ENCODE measurements at places on chromosomes 2 and 18.
A peak's percentile ranks its signal among the peaks of the same experiment; 100 is the strongest.

GRCh38 chr18:57051657-57052044 lies 95.2 kb upstream of the BOD1L2 start:
- no peak for DNase-seq

DNA sequence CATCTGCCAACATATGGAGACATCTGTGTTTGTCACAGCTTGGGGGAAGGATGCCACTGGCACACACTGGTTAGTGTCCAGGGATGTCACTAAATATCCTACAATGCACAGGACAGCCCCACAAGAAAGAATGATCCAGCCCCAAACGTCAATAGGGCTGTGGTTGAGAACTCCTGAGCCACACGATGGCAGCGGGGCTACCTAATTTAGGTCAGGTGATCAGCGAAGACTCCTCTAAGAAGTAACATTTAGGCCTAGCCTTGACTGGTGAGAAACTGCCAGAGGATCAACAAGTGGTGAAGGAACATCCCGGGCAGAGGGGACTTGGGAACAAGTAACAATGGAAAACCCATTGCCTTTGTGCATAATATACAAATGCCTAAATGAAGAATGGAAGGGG lies 5.0 kb upstream of the TGIF1 start:
- DNase-seq = no peak

DNA sequence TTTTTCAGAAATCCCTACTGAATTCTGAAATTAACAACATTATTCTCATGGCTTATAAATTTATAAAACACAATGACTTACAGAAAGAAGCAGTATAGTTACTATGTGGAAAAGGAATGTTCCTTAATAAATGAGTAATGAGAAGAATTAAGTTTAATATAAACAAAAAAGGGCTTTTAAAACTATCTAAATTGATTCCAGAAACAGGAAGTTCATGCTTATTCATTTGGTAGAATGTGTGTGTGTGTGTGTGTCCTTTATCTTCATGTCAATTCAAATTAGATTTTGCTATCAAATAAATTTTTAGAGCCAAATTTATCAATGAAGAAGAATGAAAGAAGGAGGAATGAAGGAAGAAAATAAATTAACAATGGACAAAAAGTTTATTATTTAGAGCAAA lies 440.8 kb upstream of the LRRTM4 start:
- DNase-seq = no peak

DNA sequence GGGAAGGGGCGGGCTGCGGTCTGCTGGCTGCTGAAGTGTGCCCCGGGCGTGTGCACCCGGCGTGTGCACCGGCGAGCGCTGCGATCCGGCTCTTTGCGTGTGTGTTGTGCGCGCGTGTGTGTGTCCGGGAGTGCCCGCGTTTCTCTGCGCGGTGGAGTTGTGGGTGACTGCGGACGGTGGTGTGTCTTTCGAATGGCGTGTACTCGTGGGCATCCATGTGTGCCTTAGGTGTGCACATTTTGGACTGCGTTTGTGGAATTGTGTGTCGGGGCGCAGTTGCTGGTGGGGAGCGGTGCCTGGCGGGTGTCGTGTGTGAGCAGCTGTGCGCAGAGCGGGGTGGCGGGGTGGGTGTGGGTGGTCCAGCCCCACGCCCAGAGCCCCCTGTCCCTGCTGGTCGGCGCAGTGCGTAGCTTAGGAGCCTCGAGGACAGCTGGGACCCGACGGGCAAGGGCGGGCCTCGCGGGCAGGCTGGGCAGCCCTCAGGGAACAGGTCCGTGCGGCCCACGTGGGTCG lies 533 bp downstream of the HPCAL1 start:
- DNase-seq = no peak

GRCh38 chr2:172329774-172330671 lies 97.4 kb upstream of the ITGA6 start:
- DNase-seq = no peak

GRCh38 chr2:163465440-163465839 lies 270.4 kb downstream of the FIGN start:
- DNase-seq = no peak

- no peak for DNase-seq
Observed at GRCh38 chr2:173834141-173834540, 131.0 kb downstream of the SP3 start.

DNA sequence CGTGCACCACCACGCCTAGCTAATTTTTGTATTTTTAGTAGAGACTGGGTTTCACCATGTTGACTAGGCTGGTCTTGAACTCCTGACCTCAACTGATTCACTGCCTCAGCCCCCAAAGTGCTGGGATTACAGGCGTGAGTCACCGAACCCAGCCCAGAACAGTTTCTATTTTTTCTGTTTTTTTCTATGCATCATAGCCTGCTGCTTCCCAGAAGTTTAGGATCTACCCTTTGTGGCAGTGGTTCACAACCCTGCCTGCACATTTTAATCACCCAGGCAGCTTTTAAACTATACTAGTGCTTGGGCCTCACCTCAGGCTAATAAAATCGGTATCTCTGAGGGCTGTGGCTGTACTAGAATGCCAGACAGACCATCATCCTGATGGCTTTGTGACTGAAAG lies 39.7 kb upstream of the SOCS6 start:
- peak; percentile 20 for DNase-seq

- peak; percentile 46 for DNase-seq
Observed at GRCh38 chr2:27627963-27628766, 647 bp downstream of the CCDC121 start.

DNA sequence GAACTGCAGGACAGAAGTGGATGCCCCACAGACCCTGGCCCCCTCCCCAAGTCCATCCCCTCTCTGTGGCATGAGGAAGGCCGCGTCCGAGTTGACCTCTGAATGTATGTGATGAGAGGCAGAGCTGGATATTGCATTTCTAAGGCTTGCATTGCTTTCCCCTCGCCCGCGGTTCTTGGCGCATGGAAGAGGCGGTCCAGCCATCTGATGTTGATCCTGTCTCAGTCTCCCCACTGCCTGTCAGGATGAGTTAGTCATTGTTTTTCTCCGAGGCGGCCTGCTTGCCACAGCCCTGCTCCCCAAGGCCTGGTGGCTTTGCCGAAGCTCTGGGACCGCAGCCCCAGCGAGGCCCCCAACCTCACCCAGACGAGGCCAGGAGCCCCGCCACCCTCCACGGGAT lies 88.6 kb downstream of the SMAD7 start:
- no peak for DNase-seq

- no peak for DNase-seq
Observed at GRCh38 chr18:57533006-57533867, 53.3 kb downstream of the FECH start.

DNA sequence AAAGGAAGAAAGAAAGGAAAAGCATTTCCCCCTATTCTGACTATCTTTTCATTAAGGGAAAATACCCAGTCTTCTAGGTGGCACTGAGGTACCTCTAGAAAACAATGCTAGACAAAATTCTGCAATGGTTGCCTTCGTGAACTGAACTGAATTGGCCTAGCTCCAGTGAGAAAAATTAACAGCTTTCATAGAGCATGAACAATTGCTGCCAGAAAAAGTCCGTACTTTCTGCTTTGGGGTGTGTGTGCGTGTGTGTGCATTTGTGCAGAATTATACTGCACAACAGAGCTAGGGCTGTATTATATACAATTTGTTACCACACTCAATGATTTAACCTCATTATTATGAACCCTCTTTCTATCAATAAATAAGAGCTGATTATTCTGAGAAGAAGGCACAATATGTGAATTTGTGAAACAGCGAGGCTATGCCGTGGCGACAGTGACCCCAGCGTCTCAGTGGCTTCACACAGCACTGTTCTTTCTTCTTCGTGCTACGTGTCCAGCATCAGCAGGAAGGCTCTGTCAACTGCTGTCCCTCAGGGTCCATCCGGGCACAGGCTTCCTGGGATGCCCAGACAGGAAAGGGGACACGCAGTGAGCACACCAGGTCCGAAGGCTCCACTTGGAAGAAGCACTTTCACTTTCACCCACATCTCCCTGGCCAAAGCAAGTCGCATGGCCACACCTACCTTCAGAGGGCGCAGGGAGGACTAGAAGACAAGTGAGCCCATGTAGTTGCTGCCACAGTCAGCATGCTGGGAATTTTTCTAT lies 47.5 kb downstream of the PTGR3 start:
- DNase-seq = peak; percentile 59

DNA sequence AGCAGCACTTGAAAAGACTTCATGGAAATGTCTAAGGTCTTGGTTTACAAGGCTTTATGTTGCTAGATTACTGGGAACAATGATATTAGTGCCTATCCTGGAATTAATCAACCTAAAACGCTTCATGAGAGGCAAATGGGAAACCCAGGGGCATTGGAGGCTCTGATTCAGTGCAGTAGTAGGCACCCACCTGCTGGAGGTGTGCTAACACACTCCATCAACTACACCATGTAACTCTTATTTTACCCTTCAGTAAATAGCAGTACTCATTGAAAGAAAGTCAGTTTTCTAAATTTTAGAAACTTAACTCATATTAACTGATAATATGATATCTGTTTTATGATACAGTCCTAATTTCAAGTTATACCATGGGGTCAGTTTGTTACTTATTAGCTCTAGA lies 17.4 kb upstream of the HNRNPA3 start:
- DNase-seq = no peak

DNA sequence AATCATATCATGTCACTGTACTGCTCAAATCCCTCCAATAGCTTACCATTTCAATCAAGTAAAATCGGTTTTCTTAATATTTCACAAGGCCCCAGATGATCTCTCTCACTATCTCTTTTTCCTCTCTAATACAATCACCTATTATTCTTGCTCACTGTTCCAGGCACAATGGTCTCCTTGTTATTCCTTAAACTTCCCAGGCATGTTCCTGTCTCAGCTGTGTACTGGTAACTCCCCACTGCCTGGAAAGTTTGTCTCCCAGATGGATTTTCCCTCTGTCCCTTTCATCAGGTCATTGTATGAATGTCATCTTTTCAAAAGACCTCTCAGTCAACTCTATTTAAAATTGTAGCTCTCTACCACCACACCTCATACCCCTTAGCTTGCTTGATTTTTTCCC lies 30.7 kb upstream of the FANCL start:
- DNase-seq = no peak

DNA sequence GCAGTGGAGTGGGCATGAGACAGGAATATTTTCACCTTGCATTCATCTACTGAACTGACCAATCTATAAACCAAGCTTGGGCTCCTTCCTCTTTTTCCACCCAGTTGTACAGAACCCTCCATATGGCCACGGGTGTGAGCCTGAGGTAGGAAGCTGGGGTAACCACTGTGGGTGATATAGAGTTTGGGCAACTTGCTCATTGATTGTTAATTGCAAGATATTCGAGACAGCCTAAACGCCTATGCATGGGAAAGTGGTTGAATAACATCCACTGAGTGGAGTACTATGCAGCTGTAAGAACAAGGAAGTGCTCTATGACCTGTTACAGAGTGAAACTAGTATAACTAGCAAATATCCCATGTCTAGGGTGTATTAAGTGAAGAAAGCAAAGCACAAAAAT lies 7.3 kb upstream of the VAPA start:
- DNase-seq = no peak

DNA sequence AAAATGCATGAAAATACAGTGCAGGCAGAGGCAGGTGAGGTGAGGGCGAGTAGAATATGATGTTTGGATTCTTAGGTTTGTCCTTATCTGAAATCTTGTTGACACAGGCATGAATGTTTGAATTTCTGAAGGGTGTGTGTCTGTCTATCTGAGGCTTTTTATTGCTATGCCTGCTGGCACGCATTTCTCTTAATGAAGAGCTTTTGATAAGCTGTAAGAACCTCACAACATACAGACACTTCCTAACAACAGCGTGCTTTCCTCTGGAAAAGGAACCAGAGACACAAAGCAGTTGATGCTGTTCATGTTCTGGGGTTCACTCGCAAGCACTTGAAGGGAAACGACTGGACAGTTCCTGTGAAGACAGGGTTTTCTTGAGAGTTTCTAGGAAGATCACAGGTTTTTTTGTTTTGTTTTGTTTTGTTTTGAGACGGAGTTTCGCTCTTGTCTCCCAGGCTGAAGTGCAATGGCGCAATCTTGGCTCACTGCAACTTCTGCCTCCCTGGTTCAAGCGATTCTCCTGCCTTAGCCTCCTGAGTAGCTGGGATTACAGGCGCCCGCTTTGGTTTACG lies 33.3 kb upstream of the CABLES1 start:
- DNase-seq = no peak

DNA sequence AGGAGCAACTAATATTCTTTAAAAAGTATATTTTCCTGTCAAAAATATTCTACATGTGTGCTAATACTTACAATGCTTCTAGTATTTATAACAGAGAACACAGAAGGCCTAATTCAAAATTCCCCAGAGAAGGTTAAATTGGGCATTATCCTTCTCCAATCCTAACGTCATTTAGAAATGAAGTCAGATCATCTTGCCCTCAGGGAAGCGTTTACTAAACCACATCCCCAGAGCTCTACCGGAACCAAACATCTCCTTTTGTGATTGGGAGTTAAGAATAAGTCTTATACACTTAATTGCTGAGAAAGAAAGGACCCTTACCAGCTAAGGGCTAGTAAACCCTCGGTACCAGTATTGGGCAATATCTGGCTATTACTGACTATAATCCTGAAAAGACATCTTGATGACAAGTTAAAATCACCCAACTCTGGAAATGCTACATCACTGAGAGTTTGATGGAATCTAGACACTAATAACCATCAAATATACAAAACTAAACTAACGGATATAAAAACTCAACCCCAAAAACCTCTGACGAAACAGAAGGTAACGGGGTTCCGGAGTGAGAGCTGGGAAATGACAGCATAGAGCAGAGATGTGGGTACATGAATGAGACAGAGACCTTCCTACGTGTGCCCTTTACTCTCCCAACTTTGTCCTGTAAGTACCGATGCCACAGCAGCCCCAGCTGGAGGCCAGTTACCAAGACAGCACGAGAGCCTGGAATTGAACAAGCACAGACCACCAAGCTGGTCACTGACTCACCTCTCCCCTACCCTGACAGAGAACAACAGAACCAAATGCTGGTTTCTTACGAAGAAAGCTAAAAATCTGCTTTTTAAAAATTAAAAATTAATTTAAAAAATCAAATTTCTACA lies 35.0 kb downstream of the WDSUB1 start:
- no peak for DNase-seq

GRCh38 chr2:46151577-46151976 lies 145.6 kb upstream of the EPAS1 start:
- DNase-seq = no peak

GRCh38 chr18:7196421-7196820 lies 34.5 kb upstream of the LRRC30 start:
- no peak for DNase-seq

DNA sequence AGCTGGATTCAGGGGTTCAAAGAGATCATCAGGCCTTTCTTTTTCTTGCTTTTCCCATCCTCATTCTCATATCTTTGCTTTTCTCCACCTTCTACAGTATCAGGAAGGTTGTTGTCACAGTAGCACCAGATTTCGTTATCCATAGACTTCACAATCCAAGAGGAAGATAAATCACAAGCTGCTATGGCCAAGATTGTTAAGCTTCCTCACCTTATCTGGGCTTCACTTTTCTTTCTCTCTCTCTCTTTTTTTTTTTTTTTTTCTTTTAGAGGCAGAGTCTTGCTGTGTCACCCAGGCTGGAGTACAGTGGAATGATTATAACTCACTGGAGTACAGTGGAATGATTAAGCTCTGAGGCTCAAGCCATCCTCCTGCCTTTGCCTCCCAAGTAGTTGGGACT lies 93.5 kb downstream of the TTC27 start:
- no peak for DNase-seq
